H4 (cell line): ENCODE measurements at places on chromosomes 13 and 19. TPM values are rescaled to one million over a fixed set of nuclear protein-coding genes. Genes with fewer than 3 reads are reported as not detected.

The C1QTNF9B gene
- total RNA-seq, result not detected in 2 replicates

The C1QTNF9 gene
- not detected in 2 replicates for total RNA-seq

The NLRP11 gene
- 2.1 and 2.4 TPM in 2 replicates for total RNA-seq

The ENOX1 gene
- total RNA-seq, result 0.64 and 0.86 TPM in 2 replicates

The ANKLE1 gene
- 0.06 TPM in 1 of 2 replicates, not detected in the other for total RNA-seq

The PRODH2 gene
- total RNA-seq, result not detected in 2 replicates

The ACER1 gene
- not detected in 2 replicates for total RNA-seq

The SRRM5 gene
- total RNA-seq, result not detected in 2 replicates

The PALM gene
- 3.7 and 5.8 TPM in 2 replicates for total RNA-seq

The GPR183 gene
- 0.14 and 0.17 TPM in 2 replicates for total RNA-seq

The GRIN2D gene
- total RNA-seq, result not detected in 2 replicates

The DACT3 gene
- total RNA-seq, result 0.56 and 0.78 TPM in 2 replicates

The OR10H1 gene
- total RNA-seq, result not detected in 2 replicates

The GPR4 gene
- total RNA-seq, result not detected in 2 replicates

The ZNF675 gene
- total RNA-seq, result 15.7 and 21.2 TPM in 2 replicates

The SERTAD1 gene
- total RNA-seq, result 14.8 and 15.4 TPM in 2 replicates

The CILP2 gene
- total RNA-seq, result 0.08 and 0.23 TPM in 2 replicates

The ZNF723 gene
- total RNA-seq, result 0.14 TPM in 1 of 2 replicates, not detected in the other

The SEMA6B gene
- total RNA-seq, result 7.5 and 8.4 TPM in 2 replicates

The HS6ST3 gene
- total RNA-seq, result 1.6 and 2.4 TPM in 2 replicates

The ACP7 gene
- total RNA-seq, result not detected in 2 replicates

The DHDH gene
- 0.27 TPM in 1 of 2 replicates, not detected in the other for total RNA-seq

The C19orf18 gene
- total RNA-seq, result not detected in 2 replicates

The TNFAIP8L1 gene
- 2.7 and 2.8 TPM in 2 replicates for total RNA-seq

The ZGLP1 gene
- total RNA-seq, result 0.18 and 1.8 TPM in 2 replicates

The ZFP28 gene
- total RNA-seq, result 3.9 and 4.7 TPM in 2 replicates

The ETHE1 gene
- total RNA-seq, result 33.6 and 50.4 TPM in 2 replicates

The IZUMO1 gene
- total RNA-seq, result not detected in 2 replicates

The CLN5 gene
- 21.3 and 27.4 TPM in 2 replicates for total RNA-seq

The CHST8 gene
- 6.8 and 9.9 TPM in 2 replicates for total RNA-seq

The ATP8A2 gene
- total RNA-seq, result 1.1 and 1.6 TPM in 2 replicates

The TMC4 gene
- total RNA-seq, result not detected in 2 replicates

The CADM4 gene
- 2.2 and 5.4 TPM in 2 replicates for total RNA-seq

The PNMA8B gene
- not detected in 2 replicates for total RNA-seq

The SIGLEC11 gene
- total RNA-seq, result not detected in 2 replicates

The KLK7 gene
- total RNA-seq, result not detected in 2 replicates
